ENCODE measurements at places on chromosomes 5 and 9.
A peak's percentile ranks its signal among the peaks of the same experiment; 100 is the strongest.

DNA sequence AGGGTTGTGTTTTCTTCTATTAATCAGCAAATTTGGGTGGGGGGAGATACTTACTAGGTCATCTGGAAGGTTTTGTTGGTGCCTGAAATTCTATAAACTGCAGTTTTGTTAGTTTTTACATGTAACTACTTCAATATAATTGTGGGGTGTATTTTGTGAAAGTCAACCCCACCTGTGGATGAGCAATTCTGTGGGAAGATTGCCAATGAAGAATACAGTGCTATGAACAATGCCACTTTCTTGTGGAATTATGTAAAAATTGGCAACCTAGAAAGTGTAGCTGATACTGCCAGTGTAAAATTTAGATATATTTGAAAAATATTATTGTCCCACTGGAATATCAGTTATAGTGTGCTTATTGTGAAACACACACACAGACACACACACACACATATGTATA, 80.7 kb downstream of the VCAN start:
- no peak for DNase-seq

- DNase-seq, result no peak
Measured at GRCh38 chr5:97142521-97143254, at the start of gene LIX1. TSS of gene LIX1 (minus strand) at chr5:97142611. CDS start at chr5:97142576, 35 bp downstream.

- DNase-seq, result no peak
Measured at GRCh38 chr9:21075484-21075883, 2.3 kb downstream of the IFNB1 start.

- peak; percentile 24 for DNase-seq
Measured at GRCh38 chr9:69421908-69422801, 97.1 kb downstream of the ENTREP1 start.

GRCh38 chr5:128798871-128799270, 166.4 kb upstream of the SLC27A6 start:
- no peak for DNase-seq

DNA sequence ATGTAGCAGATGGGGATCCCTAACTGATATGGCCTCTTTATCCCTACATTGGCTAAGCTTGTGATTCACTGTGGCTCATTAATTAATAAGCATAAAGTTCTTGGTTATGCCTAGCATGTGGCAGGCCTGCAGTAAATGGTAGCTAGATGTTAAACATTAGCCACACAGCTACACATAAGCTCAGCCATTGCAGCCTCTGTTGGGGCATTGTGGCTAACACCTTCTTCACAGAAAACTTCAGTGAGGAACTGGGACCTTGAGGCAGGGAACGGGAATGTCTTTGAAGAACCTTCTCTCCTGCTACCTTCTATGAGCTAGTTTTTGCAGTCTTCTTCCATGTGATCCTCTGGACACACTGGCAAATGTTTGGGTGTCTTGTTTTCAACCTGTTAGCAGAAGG, 338.2 kb downstream of the NTRK2 start:
- no peak for DNase-seq

GRCh38 chr9:120366644-120367019, 213.3 kb downstream of the CDK5RAP2 start:
- no peak for DNase-seq

- DNase-seq, result no peak
Measured at GRCh38 chr9:18215626-18216025, 258.3 kb upstream of the ADAMTSL1 start.

DNA sequence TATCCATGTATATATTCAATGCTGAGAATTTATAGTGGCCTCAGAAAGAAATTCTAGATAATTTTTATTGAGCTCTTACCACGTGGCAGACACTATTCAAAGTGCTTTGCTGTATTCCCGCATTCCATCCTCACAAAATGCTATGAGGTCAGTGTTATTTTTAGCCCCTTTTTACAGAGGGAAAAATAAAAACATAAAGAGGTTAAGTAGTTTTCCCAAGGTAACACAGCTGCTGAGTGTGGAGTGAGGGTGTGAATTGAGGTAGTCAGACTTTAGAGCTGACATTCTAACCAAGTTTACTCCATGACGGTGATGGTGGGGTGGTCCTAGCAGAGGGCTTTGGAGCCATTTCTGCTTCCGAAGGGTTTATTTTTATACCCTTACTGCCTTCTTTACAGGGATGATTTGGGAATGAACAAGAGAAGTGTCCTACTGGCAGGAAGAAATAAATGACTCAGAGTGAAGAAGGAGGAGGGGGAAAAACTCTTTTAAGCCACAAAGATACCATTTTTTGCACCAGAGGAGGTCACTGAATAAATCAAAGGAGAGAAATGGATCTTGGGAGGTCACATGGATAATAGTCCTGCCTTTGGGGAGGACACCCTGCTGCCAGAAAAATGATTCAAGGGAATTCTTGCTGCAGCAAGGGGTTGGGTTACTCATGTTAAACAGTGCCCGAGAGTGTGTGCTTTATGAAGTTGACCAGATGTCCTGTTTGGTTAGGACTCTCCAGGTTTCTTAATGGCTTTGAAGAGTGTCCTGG, 76.1 kb downstream of the HMHB1 start:
- no peak for DNase-seq

GRCh38 chr5:26833596-26833995, 204.8 kb downstream of the CDH9 start:
- DNase-seq, result no peak

DNA sequence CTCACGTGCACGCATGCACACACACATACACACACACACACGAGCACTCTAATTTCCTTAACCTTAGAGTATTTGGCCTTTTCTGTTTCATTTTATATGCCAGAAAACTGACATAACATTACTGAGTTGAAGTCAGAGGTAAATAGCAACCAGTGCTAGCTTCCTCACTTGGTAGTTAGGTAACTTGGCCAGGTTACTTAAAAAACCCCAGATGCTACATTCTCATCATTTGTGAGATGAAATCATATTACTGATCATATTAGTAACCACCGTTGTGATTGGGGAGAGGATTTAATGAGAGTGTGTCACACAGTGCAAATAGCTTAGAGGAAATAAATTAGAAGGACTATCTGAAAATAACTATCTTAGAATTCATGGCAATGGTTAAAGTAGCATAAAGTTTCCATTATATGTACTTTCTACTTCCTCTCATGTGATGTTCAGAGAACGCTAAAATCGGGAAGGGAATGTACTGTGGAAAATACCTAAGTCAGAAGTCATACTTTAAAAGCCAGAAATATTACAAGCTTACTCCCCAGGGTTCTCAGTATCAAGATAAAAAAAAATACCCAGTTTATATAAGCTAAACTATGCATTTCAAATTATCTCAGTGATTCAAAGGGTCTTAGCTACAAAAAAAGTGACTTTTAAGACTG, 120.5 kb downstream of the TUSC1 start:
- DNase-seq, result no peak

DNA sequence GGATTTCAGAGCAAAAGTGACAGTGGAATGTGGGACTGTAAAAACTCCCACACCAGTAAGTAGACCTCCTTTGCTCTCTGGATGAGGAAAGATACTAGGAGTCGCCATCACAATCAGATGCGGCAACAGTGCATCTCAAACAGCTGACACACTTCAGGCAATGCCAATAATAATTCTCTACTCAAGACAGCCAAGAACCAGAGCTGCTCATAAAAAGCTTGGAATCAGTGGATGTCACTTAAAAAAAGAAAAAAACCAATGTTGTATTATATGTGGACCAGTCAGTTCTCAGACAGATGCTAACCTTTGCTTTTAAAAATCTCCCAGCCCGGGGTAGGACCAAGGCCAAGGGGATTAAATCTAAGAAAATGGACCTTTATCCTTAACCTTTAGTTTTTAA, 185.0 kb downstream of the GNA14 start:
- no peak for DNase-seq

- peak; percentile 63 for DNase-seq
Measured at GRCh38 chr9:100714372-100715099, 136.7 kb downstream of the CAVIN4 start.

DNA sequence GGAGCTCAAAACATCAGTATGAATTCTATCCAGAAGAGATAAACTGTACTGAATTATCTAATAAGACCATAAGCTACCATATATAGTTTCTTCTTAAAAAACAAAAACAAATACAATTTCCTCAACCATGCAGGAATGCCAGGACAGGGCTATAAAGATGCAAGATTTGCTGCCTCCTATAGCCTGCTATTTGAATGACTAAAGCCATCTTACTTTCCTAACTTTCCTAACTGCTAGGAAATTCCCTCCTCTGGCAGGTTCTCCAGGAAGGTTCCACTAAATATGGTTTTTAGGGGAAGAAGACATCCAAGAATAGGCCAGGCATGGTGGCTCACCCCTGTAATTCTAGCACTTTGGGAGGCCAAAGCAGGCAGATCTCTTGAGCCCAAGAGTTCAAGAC, 15.1 kb downstream of the KIF27 start:
- no peak for DNase-seq

DNA sequence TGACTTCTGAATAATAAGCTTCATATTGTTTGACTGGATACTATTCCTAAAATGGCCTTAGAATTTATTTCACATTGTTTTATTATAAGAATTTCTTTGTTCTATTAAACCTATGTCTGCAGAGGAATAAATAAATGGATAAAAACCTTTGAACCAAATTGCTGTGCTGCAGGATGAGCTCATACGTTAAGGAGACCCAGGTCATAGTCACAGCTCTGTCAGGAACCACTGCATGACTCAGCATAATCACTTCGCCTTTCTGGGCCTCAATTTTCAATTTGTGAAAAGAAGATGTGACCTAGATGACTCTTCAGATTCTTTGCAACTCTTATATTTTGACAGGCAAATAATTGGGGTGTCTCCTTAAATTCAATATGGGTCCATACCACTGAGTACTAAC, 36.7 kb upstream of the HMHB1 start:
- DNase-seq, result no peak

DNA sequence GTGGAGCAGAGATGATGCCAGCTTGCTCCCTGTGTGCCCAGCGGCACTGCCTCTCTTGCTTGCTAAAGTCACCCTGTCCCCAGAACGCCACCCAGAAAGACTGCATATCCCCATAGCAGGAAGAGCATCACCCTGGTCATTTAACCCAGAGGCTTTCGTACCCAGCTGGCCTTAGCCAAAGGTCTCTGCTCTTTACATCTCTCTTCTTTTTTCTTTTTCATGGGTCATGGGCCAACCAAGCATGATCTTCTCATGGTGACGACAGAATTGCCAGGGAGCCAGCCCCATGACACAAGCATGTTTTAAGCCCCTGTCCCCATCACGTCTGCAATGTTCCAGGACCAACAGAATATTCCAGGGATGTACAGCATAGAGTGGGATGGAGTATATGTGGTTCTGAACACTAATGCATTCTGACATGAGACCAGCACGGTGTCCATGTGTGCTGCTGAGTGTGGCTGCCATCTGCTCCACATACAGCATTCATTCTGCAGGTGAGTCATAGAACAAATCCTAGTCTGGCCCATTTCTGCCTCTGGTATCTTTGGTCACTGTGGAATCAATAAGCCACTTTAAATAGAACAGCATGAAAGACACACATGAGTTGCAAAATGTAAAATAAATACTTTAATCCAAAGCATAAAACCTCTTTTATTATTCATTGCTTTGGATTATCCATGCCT, 203.0 kb downstream of the MED10 start:
- DNase-seq, result no peak

GRCh38 chr5:141532726-141533125, 43.8 kb downstream of the PCDHGC5 start:
- no peak for DNase-seq

GRCh38 chr9:137987244-137988030, 109.9 kb downstream of the CACNA1B start:
- no peak for DNase-seq

- DNase-seq, result no peak
Measured at GRCh38 chr5:145796318-145796717, 38.8 kb downstream of the PRELID2 start.

GRCh38 chr9:79572032-79572607, 355 bp downstream of the TLE4 start:
- DNase-seq, result peak; percentile 32

- no peak for DNase-seq
Measured at GRCh38 chr5:169656125-169656901, 19.2 kb downstream of the DOCK2 start.
